ENCODE measurements at places on chromosomes 2 and 18.

GRCh38 chr18:73462092-73462491 is 594.3 kb upstream of the NETO1 start:
- no peak for DNase-seq

GRCh38 chr18:57150828-57151227 is 3.9 kb downstream of the BOD1L2 start:
- no peak for DNase-seq

DNA sequence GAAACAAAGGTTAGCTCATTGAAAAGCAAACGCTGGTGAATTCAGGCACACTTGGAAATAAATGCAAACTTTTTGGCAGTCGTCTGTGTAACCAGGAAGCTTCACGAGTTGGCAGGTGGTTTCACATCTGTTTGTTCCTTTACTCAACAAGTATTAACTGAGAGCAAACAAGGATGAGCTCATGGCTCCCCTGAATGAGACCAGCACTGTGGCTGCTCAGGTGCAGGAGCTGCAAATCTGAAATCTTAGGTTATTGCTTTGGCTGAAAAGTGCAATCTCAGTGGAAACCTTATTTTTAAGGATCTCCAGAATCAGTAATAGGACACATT is 46.3 kb downstream of the SH3RF3 start:
- DNase-seq: no peak

GRCh38 chr2:230758566-230759480 is 46.2 kb downstream of the CAB39 start:
- no peak for DNase-seq

DNA sequence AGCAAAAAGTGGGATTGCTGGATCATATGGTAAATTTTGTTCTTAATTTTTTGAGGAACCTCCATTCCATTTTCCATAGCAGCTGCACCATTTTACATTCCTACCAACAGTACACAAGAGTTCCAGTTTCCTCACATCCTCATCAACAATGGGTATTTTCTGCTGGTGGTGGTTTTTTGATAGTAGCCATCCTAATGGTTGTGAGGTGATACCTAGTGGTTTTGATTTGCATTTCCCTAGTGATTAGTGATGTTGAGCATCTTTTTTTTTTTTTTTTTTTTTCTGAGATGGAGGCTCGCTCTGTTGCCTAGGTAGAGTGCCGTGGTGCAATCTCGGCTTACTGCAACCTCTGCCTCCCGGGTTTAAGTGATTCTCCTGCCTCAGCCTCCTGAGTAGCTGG is 30.5 kb downstream of the METTL21A start:
- no peak for DNase-seq

DNA sequence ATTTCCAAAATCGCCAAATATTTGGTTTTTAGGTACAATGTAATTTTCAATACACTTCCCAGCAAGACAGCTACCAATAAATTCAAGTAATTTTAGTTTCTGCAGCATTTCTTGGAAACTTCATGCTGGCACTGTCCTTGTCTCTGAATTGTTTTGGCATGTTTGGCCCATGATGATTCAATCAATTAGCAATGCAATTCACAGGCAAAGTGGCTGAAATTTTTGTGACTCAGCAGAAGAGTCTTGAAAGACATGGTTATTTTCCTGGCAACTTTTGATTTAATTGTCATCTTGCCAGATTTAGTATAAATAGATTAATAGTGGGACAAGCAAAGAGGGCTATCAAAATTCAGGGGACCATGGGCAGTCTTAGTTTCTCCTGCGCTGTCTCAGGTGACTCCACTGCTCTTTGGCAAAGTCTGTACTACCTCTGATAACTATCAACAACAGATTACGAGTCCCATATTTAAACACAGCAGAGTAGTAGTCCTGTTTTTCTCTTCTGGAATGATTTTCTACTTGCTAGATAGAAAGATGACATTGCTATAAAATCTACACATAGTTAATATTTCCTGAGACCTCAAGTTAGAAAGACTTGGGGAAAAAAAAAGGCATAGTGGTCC is 88.9 kb upstream of the CYP26B1 start:
- no peak for DNase-seq

DNA sequence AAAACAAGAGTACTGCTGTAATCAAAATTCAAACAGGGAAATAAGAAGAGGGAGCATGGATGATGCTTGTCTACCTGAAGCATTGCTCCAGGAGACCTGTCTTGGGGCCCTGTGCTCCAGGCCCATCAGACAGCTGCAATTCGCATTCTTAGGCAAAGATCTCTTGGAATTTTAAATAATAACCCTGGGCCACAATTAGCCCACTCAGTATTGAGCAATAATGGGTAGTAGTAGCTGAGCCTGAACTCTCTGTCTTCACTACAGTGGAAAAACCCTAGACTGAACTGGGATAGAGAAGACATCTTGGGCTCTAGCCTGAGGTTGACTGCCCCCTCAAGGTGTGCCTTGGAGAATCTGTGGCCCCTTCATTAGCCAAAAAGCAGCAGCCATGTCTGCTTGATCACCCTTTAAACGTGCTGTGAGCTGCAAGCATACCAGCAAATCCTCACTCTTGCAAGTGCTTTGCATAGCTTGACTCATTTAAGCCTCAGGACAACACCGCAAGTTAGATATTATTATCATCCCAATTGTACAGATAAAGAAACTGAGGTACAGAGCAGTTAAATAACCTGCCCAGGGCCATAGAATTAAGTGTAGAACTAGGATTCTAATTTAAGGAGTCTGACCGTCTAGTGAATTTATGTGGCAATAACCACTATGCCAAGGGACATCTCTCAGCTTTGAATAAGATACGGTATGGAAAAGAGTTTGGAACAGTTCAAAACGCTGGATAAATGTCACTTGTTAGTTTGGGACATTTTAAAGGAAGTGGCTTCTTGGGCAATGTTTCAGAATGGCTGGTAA is 69.0 kb downstream of the DDX1 start:
- DNase-seq: no peak

- DNase-seq: peak; percentile 50
These were observed 22.9 kb upstream of the DARS1 start for GRCh38 chr2:136008205-136008865.

DNA sequence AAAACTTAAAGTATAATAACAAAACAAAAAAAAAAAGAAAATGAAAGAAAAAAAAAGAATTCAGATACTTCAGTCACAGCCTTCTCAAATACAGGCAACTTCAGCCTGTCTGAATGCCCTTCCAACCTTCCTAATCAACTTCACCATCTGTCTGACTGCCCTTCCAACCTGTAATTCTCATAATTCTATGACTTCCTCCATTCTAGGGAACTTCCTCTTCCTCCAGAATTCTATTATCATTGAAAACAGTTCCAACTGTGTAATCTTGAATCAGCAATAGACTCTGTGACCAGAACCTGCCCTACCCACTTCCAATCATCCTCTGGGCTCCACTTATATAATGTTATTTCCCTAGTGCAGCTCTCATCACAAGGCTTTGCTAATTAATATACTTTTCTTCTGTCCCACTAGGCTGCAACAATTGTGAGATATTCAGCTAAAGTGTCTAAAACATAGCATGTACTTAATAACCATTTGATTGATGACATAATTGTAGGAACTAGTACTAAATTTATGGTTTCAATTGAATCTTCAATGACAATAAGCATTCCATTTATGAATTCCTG is 127.3 kb downstream of the UPP2 start:
- DNase-seq: no peak
